ENCODE measurements at places on chromosomes 3 and 15. TPM values are rescaled to one million over a fixed set of nuclear protein-coding genes. Genes with fewer than 3 reads are reported as not detected.

The MYZAP gene
- total RNA-seq, result 1.3 TPM

The ARGFX gene
- total RNA-seq, result not detected

The VGLL3 gene
- total RNA-seq, result 12.1 TPM

The DCLK3 gene
- total RNA-seq, result not detected

The FSIP1 gene
- 1.6 TPM for total RNA-seq

The GMNC gene
- total RNA-seq, result not detected

The SLC24A5 gene
- total RNA-seq, result not detected

The AGTR1 gene
- 0.77 TPM for total RNA-seq

The FBXO40 gene
- total RNA-seq, result not detected

The SAXO2 gene
- 2.2 TPM for total RNA-seq

The TM4SF4 gene
- 42.5 TPM for total RNA-seq

The RBP2 gene
- total RNA-seq, result not detected

The MGLL gene
- 65.1 TPM for total RNA-seq

The KBTBD13 gene
- total RNA-seq, result not detected

The HTR3E gene
- total RNA-seq, result not detected

The TTC21A gene
- 1.9 TPM for total RNA-seq

The LRRIQ4 gene
- total RNA-seq, result not detected

The STARD5 gene
- total RNA-seq, result 1.8 TPM

All from A549 treated with Hydrocortisone at 1 μM for 4 hours (cell line).